ENCODE measurements at places on chromosomes 2 and 18. TPM values are rescaled to one million over a fixed set of nuclear protein-coding genes. Genes with fewer than 3 reads are reported as not detected.

The SOCS6 gene
- polyA plus RNA-seq: 6.7 TPM

The G6PC2 gene
- 25.0 TPM for polyA plus RNA-seq

The RBM45 gene
- polyA plus RNA-seq: 8.4 TPM

The HOXD1 gene
- 0.19 TPM for polyA plus RNA-seq

The GALR1 gene
- polyA plus RNA-seq: under 0.01 TPM

The HMSD gene
- polyA plus RNA-seq: 0.08 TPM

The ACMSD gene
- 3.4 TPM for polyA plus RNA-seq

The CGREF1 gene
- polyA plus RNA-seq: 0.49 TPM

The PIEZO2 gene
- polyA plus RNA-seq: 0.96 TPM

The BCL11A gene
- 4.4 TPM for polyA plus RNA-seq

The SCN2A gene
- polyA plus RNA-seq: 0.19 TPM

The ALK gene
- polyA plus RNA-seq: not detected

The CCDC74A gene
- 10.6 TPM for polyA plus RNA-seq

The ALLC gene
- 0.68 TPM for polyA plus RNA-seq

The HOXD12 gene
- polyA plus RNA-seq: not detected

The FTCDNL1 gene
- 0.53 TPM for polyA plus RNA-seq

The CDH2 gene
- polyA plus RNA-seq: 0.15 TPM

The MAPRE2 gene
- 13.0 TPM for polyA plus RNA-seq

The MYOM1 gene
- polyA plus RNA-seq: 18.2 TPM

The CMPK2 gene
- polyA plus RNA-seq: 2.4 TPM

The CABYR gene
- 0.33 TPM for polyA plus RNA-seq

The COBLL1 gene
- polyA plus RNA-seq: 18.0 TPM

The SERPINB13 gene
- polyA plus RNA-seq: not detected

The PRSS56 gene
- 0.02 TPM for polyA plus RNA-seq

The PROM2 gene
- polyA plus RNA-seq: 12.5 TPM

The RFX8 gene
- polyA plus RNA-seq: 0.15 TPM

The DSC1 gene
- polyA plus RNA-seq: not detected

Data from pancreas (tissue), 10 donors.